ENCODE measurements at places on chromosomes 2 and 18.

DNA sequence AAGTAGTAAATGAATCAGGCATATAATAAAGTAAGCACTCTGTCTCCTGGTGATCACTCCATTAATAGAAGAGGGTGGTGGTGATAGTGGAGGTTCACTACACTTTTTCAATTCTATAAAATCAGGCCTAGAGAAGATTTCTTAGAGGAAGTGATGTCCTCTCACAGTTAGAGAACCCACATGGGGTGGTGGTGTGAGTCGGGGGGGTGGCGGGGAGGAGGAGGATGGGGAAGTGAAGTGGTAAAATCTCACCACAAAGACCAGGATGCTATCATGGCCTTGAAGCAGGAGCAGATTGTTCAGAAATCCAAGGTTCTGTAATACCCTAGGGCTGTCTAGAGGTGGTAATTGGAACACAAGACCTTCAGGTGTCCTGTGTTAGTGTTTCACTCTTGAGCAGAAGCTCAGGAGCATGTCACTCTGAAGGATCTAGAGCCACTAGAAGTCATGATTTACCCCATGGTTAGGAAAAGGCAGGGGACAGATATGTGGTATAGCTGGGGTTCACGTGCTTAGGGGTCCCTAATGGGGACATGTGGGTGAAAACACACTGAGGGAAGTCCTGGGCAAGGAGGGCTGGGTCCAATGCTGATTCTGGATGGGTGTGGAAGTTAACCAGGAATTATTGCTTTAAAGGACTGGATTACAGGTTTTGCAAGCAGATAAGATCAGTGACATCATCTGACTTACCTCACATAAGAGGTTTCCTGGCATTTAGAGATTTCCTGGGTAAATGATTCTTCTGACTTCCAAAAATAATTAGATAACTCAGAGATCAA, 31.0 kb downstream of the RNF125 start:
- peak; percentile 4 for DNase-seq

DNA sequence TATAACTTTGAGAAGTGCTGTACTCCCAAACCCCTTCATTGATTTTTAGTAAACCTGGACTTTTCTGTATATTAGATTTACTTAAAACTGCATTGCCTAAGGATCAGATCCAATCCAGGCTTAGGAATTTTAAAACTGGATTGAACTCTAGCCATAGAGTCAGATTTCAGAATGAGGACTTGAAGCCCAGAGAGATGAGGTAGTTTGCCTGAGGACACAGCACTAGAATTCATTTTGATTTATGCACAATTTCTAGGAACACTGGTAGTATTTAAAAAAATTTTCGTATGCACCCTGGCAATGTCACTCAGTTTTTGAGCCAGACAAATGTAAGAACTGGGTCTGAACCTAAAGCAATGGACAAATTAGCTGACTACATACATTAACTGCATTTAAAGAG, 144.9 kb downstream of the KCTD1 start:
- DNase-seq, result no peak

GRCh38 chr2:47006374-47007222, 91.0 kb upstream of the MCFD2 start:
- no peak for DNase-seq

- DNase-seq, result no peak
Observed at GRCh38 chr18:24616653-24617052, 156.2 kb downstream of the HRH4 start.

- no peak for DNase-seq
Observed at GRCh38 chr2:152243761-152244640, 68.4 kb upstream of the STAM2 start.

DNA sequence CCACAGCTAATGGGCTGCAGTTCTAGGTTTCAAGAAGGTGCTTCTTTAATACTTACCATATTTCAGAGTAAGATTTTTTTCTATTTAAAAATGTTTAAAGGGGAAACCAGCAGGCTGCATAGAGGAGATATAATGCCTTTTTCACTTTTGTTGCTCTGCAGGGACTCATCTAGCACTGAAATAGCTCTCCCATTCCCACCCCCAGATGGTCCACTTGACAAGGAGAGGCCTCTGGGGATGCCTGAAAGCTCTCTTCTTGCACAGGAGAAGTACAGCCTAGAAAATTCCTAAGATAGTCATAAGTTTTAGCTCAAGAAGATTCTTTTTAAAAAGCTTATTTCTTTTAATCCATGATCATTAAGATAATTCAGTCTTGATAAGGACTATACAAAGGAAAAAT, 126.4 kb downstream of the CDH2 start:
- no peak for DNase-seq

DNA sequence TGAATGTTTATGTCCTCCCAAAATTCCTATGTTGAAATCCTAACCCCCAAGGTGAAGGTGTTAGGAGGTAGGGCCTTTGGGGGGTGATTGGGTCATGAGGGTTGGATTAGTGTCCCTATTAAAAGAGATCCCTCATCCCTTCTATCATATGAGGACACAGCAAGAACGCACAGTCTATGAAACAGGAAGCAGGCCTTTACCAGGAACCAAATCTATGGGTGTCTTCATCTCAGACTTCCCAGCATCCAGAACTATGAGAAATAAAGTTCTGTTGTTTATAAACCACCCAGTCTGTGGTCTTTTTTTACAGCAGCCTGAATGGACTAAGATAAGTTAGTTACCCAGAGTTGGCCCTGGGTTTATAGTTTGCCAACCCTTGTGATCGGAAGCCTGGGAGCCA, 153.1 kb downstream of the INO80D start:
- no peak for DNase-seq

- no peak for DNase-seq
Observed at GRCh38 chr2:156311976-156312375, 20.5 kb downstream of the NR4A2 start.

DNA sequence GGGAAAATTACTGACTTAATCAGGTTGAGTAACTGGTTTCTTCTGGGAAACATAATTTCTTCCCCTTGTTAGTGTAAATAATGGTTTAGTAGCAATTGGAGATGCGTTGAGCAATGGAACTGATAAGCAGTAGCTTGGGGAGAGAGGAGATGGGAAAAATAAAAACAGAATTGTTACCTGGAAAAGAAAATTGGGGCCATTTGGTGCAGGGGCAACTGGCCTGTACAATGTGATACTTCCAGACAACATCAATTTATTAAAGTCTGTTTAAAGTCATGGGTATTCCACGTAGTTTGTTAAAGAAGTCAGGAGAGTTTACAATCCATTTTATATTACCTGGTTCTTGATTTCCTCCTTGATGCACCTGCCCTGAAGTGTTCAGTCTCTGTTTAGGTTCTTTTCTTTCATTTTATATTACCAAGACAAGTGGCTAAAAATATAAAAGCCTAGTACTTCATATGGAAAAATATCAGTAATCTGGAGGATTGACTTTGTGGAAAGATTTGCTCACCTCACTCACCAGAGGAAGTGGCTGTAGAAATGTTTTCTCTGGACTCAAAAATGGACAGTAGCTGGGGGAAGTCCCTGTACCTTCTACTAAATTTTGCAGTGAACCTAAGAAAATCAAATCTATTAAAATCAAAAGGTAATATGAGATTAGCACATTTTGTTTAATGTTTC, 161.0 kb downstream of the DDX1 start:
- no peak for DNase-seq

DNA sequence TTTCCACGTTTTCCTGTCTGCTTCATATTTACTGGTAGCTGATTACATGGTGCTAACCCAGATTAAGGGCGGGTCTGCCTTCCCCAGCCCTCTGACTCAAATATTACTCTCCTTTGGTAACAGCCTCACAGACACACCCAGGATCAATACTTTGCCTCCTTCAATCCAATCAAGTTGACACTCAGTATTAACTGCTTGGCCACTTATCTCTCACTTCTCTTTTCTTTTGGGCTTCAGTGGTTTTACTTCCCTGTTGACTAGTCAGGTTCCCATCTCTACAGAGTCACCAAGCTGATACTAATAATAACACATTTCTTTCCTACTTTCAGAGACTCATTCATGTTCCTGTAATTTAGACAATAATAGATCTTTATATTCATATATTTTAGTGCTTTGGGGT, 302.2 kb upstream of the MAP2 start:
- DNase-seq, result no peak

- DNase-seq, result no peak
Observed at GRCh38 chr2:134247679-134248078, 6.2 kb upstream of the MGAT5 start.

GRCh38 chr18:9323750-9324445, 10.7 kb upstream of the TWSG1 start:
- DNase-seq, result no peak

DNA sequence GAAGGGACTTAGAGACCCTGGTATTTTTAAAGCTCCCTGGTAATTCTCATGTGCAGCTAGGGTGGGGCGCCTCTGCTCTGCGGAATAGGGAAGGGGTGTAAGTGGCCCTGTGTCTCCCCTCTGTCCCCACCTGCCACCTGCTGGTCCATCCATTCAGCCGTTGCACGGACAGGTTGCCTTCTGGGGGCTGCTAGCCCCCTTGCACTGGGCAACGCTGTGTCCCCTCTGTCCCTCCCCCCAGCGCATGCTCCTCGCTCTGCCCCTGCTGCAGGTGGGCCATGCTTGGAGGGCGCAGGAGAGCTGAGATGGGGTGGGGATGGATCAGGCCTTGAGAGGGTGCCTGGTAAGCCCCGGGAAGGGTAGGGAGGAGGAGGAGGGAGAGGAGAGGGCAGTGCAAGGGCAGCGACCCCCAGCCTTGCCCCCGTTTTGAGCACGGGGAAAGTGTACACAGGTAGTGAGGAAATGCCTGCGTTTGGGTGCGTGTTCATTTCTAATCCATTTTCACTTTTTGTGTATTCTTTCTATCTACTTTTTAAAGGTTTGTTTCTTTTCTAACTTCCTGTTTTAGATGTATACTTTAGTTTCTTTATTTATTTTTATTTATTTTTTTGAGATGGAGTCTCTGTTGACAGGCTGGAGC, 23.9 kb downstream of the RRM2 start:
- DNase-seq, result no peak

GRCh38 chr2:176650104-176650837, 381.0 kb downstream of the MTX2 start:
- no peak for DNase-seq

DNA sequence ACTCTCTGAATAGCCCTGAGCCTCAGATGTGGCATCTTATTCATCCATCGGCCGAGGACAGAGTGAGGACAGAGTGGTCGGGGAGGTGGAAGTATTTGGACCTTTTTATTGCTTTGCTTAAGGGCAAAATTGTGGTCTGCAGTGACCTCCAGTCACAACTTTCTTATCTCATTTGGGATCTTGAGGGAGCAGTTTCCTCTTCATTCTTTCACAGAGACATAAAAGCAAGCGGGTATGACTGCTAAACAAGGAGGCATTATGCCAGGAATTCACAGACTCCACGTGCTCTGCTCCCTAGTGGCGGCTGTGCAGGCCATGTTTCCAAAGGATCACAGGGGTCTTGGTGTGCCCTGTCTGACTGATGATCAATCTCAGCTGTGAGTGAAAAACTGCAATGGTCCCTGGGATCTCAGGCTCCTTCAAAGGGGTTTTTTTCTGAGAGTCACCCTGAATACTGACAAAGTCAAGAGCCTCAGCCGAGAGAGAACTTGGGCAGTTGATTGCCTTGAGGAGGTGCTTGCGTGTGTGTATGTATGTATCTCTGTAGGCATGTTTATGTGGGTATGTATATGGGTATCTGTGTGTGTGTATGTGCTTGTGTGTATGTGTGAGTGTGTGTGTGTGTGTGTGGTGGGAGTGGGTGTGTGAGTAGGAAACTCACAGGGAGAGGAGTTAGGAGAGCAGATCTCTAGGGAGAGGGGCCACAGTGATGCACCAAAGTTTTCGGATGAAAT, 47.7 kb downstream of the RAPGEF4 start:
- no peak for DNase-seq

DNA sequence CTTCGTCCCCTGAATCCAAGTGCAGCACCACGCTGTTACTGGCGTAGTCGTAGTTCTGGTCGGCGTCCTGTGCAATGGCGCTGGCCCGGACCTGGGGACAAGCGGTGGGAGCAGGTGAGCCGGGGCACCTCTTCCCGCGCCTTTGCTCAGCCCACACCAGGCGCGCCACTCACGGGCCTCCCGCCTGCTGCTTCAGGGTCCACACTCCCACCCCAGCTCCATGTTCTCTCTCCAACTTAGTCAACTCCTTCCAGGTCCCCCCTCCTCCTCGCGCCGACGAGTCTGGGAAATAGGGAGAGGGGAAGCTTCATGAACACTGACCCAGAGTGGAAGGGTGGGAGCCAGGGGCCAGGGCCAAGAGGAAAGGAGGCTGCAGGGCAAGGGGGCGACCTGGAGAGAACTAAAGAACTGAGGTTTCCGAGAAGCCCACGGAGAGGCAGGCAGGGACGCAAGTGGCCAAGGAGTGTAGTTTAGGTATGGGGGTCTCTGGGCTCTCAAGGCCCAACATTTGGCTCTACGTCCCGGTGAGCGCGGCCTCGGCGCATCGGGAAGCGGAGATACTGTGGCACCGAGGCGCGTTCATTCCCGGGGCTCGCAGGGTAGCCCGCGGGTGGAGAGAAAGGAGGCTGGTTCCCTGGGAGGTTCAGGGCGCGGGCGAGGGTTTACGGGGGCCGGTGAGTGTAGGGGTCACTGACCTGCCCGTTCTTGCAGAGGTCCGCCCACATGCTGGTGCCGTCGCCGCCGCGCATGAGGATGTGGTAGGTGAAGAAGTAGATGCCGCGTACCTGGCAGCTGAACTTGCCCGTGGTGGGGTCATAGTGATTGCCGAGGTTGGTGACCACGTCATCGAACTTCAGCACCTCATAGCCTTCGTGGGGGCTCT, 1.4 kb downstream of the C1QL2 start:
- no peak for DNase-seq

DNA sequence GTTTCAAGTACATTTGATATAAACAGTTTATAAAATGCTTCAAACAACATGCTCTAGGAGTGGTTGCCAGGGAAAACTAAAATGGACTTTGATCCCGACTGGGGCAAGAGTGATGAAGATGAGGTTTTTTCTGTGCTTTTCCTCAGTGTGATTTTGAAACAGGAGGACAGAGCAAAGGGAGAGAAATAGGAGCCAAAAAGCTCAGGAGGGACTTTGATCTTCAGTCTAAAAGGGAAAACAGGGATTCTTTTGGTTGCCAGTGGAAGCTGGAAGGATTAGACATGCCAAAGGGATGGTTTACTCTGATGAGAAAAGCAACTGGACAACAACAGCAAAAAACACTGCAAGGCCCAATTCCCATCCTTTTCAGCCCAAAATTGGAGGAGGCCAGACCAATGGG, 95.5 kb downstream of the LTBP1 start:
- DNase-seq, result no peak

All from activated T-helper 1 cell treated with anti-CD3 and anti-CD28 coated beads, Interleukin-2, amount 50 U/mL, for 16 hours (primary cell).